ENCODE measurements at places on chromosomes 5 and 9.

DNA sequence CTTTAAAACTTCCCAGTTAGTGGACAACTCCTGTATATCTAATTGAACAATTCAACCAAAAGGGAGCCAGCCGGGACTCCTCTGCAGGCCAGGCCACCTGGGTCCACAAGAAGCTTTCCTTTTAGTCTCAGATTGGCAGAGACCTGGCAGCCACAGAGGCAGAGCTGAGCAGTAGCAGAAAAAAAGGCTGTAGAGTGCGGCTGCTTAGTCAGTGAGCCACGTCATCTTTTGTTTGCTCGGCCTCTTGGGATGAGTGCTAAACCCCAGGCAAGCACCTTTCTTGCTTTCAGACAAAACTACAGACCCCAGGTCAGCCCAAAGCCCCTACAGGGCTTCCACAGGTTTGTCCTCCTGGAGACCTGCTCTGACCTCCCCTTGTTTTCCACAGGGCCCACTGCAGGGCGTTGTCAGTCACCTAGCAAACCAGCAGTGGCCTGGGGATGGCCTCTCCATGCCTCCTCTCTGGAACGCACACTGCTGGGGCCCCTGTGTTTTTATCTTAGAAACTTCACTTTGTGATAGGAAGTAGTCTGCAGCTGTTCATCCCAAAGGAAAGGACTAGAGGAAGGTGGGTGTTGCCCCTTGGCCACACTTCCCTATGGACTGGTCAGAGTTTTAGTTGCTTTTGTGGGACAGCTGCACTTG, 49.9 kb downstream of the SHB start:
- no peak for DNase-seq

DNA sequence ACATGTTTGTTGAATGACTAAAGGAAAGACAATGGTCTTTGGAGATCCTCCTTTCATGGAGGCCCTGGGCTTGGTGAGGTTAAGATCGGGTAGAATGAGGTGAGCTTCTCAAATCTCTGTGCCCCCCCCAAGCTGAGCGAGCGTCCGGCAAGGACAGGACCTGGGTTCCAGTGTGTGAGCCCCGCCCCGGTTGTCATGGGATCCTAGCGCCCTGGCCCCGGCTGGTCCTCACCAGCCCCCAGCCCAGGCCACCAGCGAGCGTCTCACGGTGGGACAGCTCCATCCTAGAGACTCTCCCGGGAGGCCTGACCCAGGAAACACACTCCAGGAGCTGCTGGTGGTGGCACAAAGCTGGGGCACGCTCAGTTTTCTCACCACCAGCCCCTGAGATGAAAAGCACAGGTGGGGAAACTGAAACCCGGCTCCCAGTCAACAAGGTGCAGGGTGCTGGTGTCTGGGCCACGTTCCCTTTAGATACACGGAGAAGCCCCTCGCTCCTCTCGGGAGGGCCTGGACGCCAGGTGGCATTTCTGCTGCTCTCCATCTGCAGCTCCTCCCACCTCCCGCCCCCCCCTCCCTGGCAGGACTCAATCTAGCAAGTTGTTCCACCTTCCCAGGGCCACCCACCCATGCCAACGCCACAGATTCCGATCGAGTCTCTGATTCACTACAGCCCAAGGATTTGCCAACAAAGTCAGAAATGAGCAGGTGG, 131.3 kb upstream of the PPP1R26 start:
- no peak for DNase-seq

- no peak for DNase-seq
Observed at GRCh38 chr5:10874541-10874940, 113.5 kb upstream of the DAP start.

- no peak for DNase-seq
Observed at GRCh38 chr9:71115448-71115975, 5.9 kb downstream of the TRPM3 start.

DNA sequence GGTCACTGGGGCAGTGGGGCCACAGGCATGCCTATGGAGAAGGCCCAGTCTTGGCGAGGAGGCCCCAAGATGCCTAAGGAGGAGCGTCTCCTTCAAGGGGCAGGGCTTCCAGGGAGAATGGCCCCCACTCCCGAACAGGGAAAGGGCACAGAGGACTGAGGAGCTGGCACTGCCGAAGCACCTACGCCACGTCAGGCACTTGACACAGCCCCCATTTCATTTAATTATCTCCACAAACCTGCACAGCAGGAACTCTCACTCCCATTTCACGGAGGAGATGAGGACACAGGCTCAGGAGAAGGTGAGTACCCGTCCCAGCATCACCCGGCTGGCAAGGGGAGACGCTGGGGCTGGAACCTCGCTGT, 26.0 kb downstream of the EGR1 start:
- DNase-seq, result no peak

DNA sequence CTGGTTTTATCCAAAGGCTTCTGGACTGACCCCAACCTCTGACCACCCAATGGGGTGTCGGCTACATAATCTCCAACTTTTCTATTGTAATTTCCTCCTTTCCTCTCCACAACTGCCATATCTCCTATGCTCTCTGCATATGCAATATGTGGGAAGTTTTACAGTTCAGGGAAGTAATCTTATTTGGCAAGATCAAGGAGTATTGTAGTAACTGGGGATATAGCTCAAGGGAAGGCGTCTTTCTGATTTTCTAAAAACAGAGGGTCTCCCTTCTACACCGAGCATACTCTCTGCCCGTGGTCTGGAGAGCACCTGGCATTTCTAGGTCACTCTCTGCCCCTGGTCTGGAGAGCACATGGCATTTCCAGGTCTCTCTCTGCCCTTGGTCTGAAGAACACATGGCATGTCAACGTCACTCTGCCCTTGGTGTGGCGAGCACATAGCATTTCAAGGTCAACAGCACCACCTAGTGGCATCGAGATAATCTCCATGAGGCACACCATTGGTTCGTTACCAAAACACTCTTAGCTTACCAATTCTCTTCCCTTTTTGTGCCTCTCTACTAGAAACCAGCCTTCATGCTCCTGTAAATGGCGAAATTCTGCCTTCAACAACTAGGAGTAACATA, 616.4 kb upstream of the NUDT12 start:
- no peak for DNase-seq

- no peak for DNase-seq
Observed at GRCh38 chr9:84949258-84949657, 279.7 kb downstream of the NTRK2 start.

DNA sequence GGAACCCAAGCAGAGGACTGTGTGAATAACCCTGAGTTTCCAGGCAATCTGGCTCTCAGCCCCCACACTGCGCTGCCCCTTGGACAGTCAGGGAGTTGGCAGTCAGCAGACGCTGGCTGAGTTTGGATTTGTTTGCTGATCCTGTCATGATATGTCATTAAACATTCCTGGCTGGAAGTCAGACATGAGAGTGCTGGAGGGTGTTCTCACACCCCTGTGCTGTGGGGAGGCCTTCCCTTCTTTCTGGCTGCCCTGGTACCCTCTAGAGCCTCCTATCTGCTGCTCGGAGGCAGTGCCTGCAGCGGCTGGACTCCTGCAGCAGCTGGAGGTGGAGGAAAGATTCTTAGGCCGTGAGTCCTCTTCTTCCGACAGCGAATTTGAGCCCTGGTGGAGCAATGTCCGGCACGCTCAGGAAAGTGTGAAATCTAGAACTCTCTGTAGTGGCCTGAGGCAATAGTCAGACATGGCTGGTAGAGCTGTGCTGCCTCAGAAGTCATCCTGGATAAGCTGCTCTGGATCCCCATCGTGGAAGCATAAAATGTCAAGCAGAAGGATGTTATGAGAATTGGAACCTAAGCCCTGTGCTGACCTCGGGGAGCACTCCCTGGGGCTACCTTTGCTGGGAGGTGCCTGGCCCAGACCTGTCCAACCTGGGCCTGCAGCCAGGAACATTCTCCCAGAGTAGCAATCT, 72.0 kb downstream of the PDE8B start:
- no peak for DNase-seq

DNA sequence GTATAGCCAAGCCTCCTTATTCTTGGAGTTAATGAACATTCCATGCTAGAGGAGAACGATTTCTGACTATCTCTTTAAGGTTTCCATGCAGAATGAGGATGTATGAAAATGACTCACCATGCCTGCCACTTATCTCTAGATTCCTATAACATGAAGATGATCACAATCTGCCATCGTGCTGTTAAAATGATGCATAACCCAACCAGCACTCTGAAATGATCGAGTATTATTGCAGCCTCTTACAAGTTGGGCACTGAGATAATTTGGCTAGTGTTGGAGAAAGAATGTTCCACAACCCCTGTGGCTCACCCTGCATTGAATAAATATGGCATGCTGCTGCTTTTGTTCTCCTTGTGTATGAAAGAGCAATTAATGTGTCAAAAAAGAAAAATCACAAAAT, 1143.6 kb upstream of the WWC1 start:
- DNase-seq, result no peak

GRCh38 chr9:15421990-15422371, 695 bp upstream of the SNAPC3 start:
- no peak for DNase-seq

DNA sequence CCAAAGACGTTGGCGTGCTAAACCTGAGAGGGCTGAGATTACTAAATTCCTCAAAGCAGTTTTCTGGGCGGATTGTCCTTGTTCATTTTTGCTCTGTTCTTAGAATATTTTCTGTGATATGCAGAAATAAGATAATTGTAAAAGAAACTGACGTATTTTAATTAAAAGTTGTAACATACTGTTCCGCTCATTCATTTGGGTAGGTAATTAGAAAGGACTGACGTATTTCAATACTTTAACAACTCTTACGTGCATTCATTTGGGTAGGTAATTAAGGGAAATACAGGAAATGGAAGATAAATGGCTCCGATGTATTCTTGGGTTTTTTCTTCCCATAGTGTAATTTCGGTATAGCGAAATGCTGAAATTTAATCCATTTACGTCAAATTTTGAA, 1.1 kb downstream of the OSTF1 start:
- DNase-seq, result no peak

DNA sequence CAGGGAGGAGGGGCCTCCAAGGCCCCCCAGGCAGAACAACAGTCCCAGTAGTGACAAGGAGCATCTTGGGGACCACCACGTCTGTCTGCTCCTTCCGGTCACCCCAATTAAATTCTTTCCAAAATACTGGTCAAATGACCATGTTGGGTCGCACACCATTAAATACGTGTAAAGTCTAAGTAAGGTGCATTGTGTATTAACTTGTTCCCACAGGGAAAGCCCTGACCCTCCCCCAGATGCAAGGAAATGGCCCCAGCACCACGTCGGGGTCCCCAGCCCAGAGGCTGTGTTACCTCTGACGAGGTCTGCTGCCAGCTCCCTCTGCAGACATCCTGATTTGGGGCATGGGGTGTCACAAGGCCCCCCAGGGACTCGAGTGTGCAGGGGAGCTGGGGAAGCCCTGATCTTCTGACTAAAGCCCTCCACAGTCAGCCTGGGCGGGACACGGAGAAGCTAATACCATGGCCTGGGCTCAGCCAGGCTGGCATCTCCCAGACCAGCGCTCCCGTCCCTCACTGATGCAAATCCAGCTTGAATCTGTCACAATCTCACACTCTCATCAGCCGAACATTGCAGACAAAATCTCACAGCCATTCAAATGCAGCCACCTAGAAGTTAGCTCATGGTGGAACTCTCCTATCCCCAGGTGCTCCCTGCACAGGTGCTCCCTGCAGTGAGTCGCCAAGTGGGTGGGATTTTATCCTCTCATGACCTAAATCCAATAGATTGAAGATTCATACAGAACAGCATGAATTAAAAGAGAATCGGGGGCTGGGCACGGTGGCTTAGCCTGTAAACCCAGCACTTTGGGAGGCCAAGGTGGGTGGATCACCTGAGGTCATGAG, 13.6 kb downstream of the TERT start:
- DNase-seq, result no peak

GRCh38 chr9:132142924-132143323, 18.9 kb upstream of the NTNG2 start:
- no peak for DNase-seq

DNA sequence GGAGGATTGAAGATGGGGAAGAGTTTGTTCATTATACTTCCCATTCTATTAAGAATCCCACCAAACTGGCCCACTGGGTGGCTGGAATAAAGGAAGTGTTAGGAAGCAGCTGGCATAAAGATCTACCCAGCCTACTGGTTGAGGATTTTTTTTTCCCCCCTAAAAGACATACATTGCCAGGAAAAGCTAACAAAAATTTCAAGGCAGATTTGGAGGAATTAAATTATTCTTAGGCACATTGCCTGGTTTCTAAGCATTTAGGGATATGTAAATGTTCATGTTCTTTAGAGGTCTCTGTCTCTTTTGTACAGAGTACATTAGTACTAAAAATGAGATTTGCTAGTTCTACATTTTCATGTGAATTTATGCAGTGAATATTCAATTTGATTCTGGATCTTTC, 8.3 kb downstream of the PIK3R1 start:
- no peak for DNase-seq

DNA sequence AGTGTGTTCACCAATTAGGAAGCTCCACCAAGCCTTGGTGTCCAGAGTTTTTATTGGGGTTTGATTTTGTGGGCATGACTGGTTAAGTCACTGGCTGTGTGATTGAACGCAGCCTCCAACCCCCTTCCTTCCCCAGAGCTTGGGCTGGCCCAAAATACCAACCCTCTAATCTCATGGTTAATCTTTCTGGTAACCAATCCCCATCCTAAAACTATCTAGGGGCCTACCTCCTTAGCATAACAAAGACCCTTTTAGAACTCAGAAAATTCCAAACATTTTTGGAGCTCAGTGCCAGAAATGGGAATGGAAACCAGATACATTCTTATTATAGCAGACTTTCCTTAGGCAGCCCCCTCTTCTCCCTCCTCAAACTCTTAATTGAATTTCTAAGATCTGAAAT, 35.9 kb upstream of the HRH2 start:
- no peak for DNase-seq

DNA sequence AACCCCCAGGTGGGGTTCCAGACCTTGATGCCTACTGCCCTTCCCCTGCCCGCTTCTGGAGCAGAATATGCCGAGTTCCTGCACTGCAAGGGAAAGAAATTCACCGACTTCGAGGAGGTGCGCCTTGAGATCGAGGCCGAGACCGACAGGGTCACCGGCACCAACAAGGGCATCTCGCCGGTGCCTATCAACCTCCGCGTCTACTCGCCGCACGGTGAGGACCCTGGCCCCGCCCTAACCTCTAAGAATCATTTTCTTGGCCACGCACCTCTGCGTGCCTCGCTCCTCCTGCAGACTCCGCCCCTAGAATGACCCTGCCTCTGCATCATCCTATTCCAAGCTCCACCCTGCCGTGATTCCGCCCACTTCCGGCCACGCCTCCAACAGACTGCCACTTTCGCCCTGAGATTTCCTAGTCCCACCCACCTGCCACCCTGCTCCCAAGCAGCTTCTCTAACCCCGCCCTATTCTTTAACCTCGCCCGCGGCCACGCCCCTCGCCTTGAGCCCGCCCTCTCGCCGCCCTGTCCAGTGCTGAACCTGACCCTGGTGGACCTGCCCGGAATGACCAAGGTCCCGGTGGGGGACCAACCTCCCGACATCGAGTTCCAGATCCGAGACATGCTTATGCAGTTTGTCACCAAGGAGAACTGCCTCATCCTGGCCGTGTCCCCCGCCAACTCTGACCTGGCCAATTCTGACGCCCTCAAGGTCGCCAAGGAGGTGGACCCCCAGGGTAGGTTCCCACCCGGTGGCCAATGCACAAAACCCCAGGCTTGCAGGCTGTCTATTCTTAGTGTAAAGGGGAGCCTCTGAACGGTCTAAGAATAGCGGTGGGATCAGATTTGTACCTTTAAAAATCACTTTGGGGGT, 15.6 kb downstream of the DNM1 start:
- peak; percentile 70 for DNase-seq

- no peak for DNase-seq
Observed at GRCh38 chr5:57493034-57493433, 10.4 kb upstream of the ACTBL2 start.

- DNase-seq, result no peak
Observed at GRCh38 chr5:112732131-112732530, 5.6 kb upstream of the APC start.
